ENCODE measurements at places on chromosomes 16 and 17. TPM values are rescaled to one million over a fixed set of nuclear protein-coding genes. Genes with fewer than 3 reads are reported as not detected.

DNA sequence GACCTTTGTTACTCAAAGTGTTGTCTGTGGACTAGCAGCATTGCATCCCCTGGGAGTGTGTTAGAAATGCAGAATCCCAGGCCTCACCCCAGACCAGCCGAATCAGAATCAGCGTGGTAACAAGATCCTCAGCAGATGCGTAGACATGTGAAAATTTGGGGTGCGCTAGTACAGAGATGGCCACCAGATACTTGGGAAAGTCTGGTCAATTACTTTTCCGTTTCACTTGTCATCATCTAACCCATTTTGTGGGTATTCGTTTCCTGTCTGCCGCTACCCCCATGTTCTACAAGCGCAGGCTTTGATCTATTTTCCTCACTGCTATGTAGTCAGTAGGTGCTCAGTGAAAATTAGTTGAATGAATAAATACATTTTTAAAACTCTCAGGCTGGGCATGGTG, 33.1 kb upstream of the HERPUD1 start:
- H3K4me3 ChIP-seq = no peak overlapping the region
- H3K27me3 ChIP-seq = peaks cover 15% of the 10 kb centered on the region
- no peaks in the 10 kb centered on the region for H3K4me1 ChIP-seq
- DNase-seq = no peak
- no peak overlapping the region for H3K27ac ChIP-seq

The AURKB gene
- 8.6 TPM for total RNA-seq

The OR3A3 gene
- not detected for total RNA-seq

The FNDC8 gene
- not detected for total RNA-seq

DNA sequence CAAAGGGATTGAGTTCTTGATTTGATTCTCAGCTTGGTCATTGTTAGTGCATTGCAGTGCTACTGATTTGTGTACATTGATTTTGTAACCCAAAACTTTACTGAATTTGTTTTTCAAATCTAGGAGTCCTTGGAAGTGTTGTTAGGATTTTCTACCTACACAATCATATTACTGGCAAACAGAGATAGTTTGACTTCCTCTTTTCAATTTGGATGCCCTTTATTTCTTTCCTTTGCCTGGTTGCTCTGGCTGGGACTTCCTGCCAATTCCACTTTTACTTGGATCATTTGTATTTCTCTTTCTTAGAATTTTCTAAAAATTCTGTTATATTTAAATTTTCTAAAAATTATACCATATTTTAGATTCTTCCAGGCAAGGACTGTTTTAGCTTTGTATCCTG, 151.1 kb downstream of the FTO start:
- peaks cover 6% of the 10 kb centered on the region for H3K36me3 ChIP-seq
- no peaks in the 10 kb centered on the region for H3K27me3 ChIP-seq
- H3K4me3 ChIP-seq = no peak overlapping the region
- H3K27ac ChIP-seq = no peak overlapping the region
- DNase-seq = no peak
- peaks cover 7% of the 10 kb centered on the region for H3K4me1 ChIP-seq

GRCh38 chr17:38926293-38927070, 1.1 kb downstream of the LASP1NB start:
- H3K27me3 ChIP-seq = no peaks in the 10 kb centered on the region
- H3K27ac ChIP-seq = peak overlapping the region; percentile 34
- no peak overlapping the region for H3K4me3 ChIP-seq
- H3K36me3 ChIP-seq = peaks cover 2% of the 10 kb centered on the region

GRCh38 chr16:7086822-7087616, 245.6 kb upstream of the RBFOX1 start:
- no peaks in the 10 kb centered on the region for H3K36me3 ChIP-seq
- H3K27me3 ChIP-seq = peaks cover 7% of the 10 kb centered on the region
- no peak overlapping the region for H3K27ac ChIP-seq
- no peak for DNase-seq
- H3K4me3 ChIP-seq = no peak overlapping the region

DNA sequence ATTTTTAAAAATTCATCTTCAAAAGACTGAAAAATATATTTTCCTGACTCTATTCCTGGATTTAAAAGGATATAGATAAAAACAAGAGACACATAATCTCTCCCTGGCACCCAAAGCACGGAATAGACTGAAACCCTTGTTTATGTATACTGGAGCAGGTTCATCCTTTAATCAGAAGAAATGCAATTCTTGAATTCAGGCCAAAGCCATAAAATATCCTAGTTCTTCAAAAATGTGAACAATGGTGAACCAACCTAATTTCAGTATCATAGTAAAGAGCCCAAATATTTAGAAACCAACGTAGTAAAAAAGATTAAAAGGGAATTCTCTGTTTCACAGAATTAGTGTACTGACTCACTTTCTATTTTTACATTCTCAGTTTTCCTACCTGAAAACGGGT, 188.5 kb upstream of the C17orf78 start:
- no peak overlapping the region for H3K4me3 ChIP-seq
- peaks cover 19% of the 10 kb centered on the region for H3K4me1 ChIP-seq
- no peaks in the 10 kb centered on the region for H3K27me3 ChIP-seq
- DNase-seq = no peak
- no peak overlapping the region for H3K27ac ChIP-seq

GRCh38 chr17:49878931-49879904, 31.3 kb upstream of the TAC4 start:
- H3K36me3 ChIP-seq = no peaks in the 10 kb centered on the region
- no peak overlapping the region for H3K4me3 ChIP-seq
- peaks cover 58% of the 10 kb centered on the region for H3K27me3 ChIP-seq
- H3K27ac ChIP-seq = no peak overlapping the region

The TAT gene
- 0.35 TPM for total RNA-seq

DNA sequence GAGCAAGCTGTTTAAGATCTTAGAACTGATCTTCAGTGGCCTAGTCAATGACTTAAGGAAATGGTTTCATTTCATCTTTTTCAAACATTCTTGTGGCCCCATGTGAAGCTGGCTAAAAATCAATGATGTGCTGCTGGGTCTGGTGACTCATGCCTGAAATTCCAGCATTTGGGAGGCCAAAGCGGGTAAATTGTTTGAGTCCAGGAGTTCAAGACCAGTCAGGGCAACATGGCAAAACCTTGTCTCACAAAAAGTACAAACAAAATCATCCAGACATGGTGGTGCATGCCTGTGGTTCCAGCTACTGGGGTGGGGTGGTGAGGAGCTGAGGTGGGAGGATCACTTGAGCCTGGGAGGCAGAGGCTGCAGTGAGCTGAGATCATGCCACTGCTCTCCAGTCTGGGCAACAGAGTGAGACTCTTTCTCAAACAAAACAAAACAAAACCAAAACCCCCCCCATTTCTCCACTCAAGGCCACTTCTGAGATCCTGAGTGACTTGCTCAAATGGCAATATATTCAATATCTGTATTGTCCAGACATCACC, 17.4 kb upstream of the COL1A1 start:
- no peaks in the 10 kb centered on the region for H3K27me3 ChIP-seq
- H3K36me3 ChIP-seq = no peaks in the 10 kb centered on the region
- H3K27ac ChIP-seq = peak overlapping the region; percentile 99
- no peak for DNase-seq
- peaks cover 99% of the 10 kb centered on the region for H3K4me1 ChIP-seq

The HSD11B2 gene
- total RNA-seq = 0.20 TPM

DNA sequence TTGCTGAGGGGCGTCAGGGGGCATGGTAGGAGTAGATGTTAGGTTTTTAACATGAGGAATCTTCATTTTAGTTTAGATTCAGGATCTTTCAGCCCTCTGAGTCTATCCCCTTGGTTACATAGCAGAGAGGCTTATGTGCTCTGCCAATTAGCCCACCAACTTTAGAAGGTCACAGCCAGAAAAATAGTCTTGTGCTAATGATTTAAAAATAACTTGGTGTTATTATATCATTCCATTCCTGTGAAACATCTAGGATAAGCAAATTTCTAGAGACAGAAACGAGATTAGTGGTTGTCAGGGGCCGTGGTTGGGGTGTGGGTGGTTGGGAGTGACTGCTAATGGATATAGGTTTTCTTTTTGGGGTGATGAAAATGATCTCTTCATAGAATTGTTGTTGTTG, 183.7 kb downstream of the SNX29 start:
- no peaks in the 10 kb centered on the region for H3K27me3 ChIP-seq
- no peaks in the 10 kb centered on the region for H3K36me3 ChIP-seq
- DNase-seq = no peak
- no peak overlapping the region for H3K4me3 ChIP-seq
- peaks cover 67% of the 10 kb centered on the region for H3K4me1 ChIP-seq
- peak overlapping the region; percentile 94 for H3K27ac ChIP-seq

GRCh38 chr17:37450112-37450511, 39.6 kb upstream of the DUSP14 start:
- no peak overlapping the region for H3K4me3 ChIP-seq
- H3K4me1 ChIP-seq = peaks cover 34% of the 10 kb centered on the region
- H3K36me3 ChIP-seq = peaks cover 8% of the 10 kb centered on the region

Data from chondrocyte (in vitro differentiated cells).